ENCODE measurements at places on chromosomes 4 and X. TPM values are rescaled to one million over a fixed set of nuclear protein-coding genes. Genes with fewer than 3 reads are reported as not detected.

Gene OPHN1
- total RNA-seq, result not detected

Gene ODAM
- not detected for total RNA-seq

Gene KLHL4
- not detected for total RNA-seq

Gene CLDN24
- total RNA-seq, result not detected

Gene PAGE3
- not detected for total RNA-seq

Gene BEND2
- total RNA-seq, result not detected

GRCh38 chr4:119246177-119246733, 33.7 kb downstream of the USP53 start:
- H3K36me3 ChIP-seq, result peaks cover 32% of the 10 kb centered on the region
- H3K27me3 ChIP-seq, result no peaks in the 10 kb centered on the region

GRCh38 chr4:8380511-8381415, 59.8 kb downstream of the ACOX3 start:
- DNase-seq, result no peak
- H3K36me3 ChIP-seq, result peaks cover 3% of the 10 kb centered on the region
- no peak overlapping the region for H3K27ac ChIP-seq
- H3K27me3 ChIP-seq, result no peaks in the 10 kb centered on the region

- no peak overlapping the region for H3K4me3 ChIP-seq
- DNase-seq, result no peak
- no peaks in the 10 kb centered on the region for H3K36me3 ChIP-seq
Measured at GRCh38 chrX:66654411-66654810, 15.5 kb upstream of the EDA2R start.

GRCh38 chr4:68460085-68460484, 12.8 kb downstream of the TMPRSS11E start:
- no peaks in the 10 kb centered on the region for H3K4me1 ChIP-seq
- DNase-seq, result no peak
- H3K4me3 ChIP-seq, result no peak overlapping the region
- H3K27ac ChIP-seq, result no peak overlapping the region

DNA sequence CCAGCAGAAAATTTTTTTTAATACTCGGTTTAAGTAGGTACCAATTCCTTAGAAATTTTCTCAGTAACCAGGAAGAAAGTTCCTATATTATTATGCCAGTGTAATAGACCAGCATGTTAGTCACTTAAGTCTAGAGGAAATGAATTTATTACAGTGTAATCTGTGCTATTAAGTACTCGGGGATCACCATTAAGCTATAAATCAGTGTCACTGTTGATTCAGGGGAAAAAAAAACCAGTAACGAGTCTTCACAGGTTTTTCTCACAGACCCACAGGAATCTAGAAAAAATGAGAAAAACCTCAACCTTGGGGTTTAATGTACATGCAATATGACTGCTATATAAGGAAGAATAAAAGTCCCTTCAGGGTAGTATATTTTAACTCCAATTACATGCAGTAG, 138.3 kb upstream of the IL1RAPL2 start:
- no peaks in the 10 kb centered on the region for H3K36me3 ChIP-seq
- H3K4me1 ChIP-seq, result no peaks in the 10 kb centered on the region
- no peak overlapping the region for H3K27ac ChIP-seq
- DNase-seq, result no peak
- no peaks in the 10 kb centered on the region for H3K27me3 ChIP-seq

DNA sequence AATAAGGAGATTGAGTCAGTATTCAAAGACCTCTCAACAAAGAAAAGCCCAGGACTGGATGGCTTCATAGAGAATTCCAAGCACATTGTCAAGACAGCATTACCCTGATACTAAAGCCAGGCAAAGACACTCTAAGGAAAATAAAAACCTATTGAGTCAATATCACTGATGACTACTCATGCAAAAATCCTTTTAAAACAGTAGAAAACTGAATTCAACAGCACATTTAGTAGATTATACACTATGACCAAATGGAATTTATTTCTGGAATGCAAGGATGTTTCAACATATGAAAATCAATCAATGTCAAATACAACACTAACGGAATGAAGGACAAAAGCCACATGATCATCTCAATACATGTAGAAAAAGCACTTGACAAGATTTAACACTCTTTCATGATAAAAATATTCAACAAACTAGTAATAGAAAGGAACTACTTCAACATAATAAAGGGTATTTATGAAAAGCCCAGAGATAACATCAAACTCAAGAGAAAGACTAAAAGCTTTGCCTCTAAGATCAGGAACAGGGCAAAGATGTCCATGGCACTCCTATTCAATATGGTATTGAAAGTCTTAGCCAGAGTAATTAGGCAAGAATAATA, 633.3 kb downstream of the ANKRD50 start:
- DNase-seq, result no peak
- H3K27ac ChIP-seq, result no peak overlapping the region
- no peaks in the 10 kb centered on the region for H3K4me1 ChIP-seq

GRCh38 chr4:122695226-122695625, 37.3 kb upstream of the BBS12 start:
- DNase-seq, result no peak
- no peak overlapping the region for H3K27ac ChIP-seq
- H3K4me1 ChIP-seq, result no peaks in the 10 kb centered on the region
- no peaks in the 10 kb centered on the region for H3K27me3 ChIP-seq

GRCh38 chrX:71210816-71211215, 12.2 kb upstream of the GJB1 start:
- DNase-seq, result no peak
- H3K27me3 ChIP-seq, result no peaks in the 10 kb centered on the region
- H3K27ac ChIP-seq, result no peak overlapping the region
- H3K36me3 ChIP-seq, result no peaks in the 10 kb centered on the region

DNA sequence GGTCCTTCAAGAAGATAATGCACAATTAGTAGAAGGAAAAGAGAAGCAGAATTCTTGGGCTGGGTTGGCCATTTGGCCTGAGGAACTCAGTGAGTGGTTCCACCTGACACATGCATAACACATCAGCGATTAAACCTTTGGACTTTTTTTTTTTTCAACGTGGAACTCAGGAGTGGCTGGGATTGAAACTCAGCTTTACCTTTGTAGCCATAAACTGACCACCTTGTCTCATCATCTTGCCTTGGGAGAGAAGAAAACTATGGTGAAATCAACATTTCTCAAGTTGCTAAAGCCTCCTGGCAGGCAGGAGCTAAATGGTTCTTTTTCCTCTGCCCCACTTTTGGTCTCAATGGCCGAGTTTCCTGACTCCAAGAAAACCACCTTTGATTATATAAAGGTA, 16.3 kb downstream of the PTTG2 start:
- no peaks in the 10 kb centered on the region for H3K36me3 ChIP-seq
- peak overlapping the region; percentile 46 for H3K27ac ChIP-seq
- DNase-seq, result no peak
- no peaks in the 10 kb centered on the region for H3K27me3 ChIP-seq

- H3K4me3 ChIP-seq, result no peak overlapping the region
- no peaks in the 10 kb centered on the region for H3K4me1 ChIP-seq
- no peaks in the 10 kb centered on the region for H3K36me3 ChIP-seq
- no peak for DNase-seq
Measured at GRCh38 chr4:71729856-71730255, 54.0 kb downstream of the GC start.

GRCh38 chr4:52094376-52095145, 43.5 kb downstream of the SPATA18 start:
- H3K36me3 ChIP-seq, result no peaks in the 10 kb centered on the region
- peaks cover 4% of the 10 kb centered on the region for H3K27me3 ChIP-seq
- H3K4me1 ChIP-seq, result no peaks in the 10 kb centered on the region
- H3K27ac ChIP-seq, result no peak overlapping the region
- H3K4me3 ChIP-seq, result no peak overlapping the region
- DNase-seq, result no peak

DNA sequence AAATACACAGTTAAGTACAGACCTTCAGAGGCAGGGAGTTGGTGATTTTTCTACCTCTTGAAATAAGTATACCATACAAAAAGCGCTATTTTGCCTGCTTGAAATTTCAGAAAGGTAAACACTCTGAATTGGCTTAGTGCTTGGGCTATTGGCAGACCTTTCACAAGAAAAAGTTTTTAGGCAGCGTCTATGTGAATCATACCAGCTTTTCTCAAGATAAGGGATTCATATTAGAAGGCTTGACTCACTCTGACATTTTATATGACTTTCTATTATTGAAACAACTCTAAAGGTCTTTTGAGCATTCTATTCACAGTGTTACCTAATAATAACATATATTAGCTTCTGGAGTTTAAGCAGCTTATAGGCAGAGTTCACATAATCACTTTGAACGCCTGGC, 286.4 kb upstream of the FAT1 start:
- H3K36me3 ChIP-seq, result no peaks in the 10 kb centered on the region
- no peak overlapping the region for H3K4me3 ChIP-seq
- no peaks in the 10 kb centered on the region for H3K27me3 ChIP-seq

DNA sequence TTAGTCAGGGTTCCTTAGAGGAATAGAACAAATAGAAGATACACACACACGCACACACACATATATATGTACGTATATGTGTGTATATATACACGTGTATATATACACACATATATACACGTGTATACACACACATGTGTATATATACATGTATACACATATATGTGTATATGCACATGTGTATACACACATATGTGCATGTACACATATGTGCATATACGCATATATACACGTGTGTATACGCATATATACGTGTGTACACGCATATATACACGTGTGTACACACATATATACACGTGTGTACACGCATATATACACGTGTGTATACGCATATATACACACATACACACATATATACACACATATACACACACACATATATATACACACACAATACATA, 41.5 kb downstream of the ASMT start:
- no peak overlapping the region for H3K4me3 ChIP-seq
- H3K4me1 ChIP-seq, result peaks cover 32% of the 10 kb centered on the region
- H3K36me3 ChIP-seq, result peaks cover 7% of the 10 kb centered on the region
- H3K27ac ChIP-seq, result peak overlapping the region; percentile 59
- no peaks in the 10 kb centered on the region for H3K27me3 ChIP-seq
- DNase-seq, result no peak

- H3K36me3 ChIP-seq, result no peaks in the 10 kb centered on the region
- no peak overlapping the region for H3K27ac ChIP-seq
- H3K4me1 ChIP-seq, result no peaks in the 10 kb centered on the region
- no peaks in the 10 kb centered on the region for H3K27me3 ChIP-seq
Measured at GRCh38 chr4:174358410-174358809, 74.7 kb downstream of the CEP44 start.

DNA sequence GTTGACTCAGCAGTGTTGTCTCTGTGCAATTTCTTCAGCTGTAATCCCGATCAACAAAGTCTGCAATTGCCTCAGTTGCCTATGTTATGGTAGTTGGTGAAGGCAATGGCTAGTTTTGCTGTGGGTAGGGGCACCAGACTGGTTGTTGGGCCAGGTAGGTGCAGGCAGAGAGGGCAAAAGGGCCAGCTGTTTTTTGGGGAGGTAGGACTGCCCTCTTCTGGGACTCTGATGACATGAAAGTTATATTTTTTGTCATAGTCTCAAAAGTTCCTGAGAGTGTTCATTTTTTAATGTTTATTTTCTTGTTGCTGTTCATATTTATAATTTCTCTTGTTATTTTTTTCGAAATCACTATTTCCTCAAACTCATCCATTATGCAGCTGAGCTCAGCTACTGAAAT, 25.1 kb downstream of the DCAF12L2 start:
- no peaks in the 10 kb centered on the region for H3K27me3 ChIP-seq
- DNase-seq, result no peak
- H3K4me3 ChIP-seq, result no peak overlapping the region
- H3K27ac ChIP-seq, result no peak overlapping the region
- no peaks in the 10 kb centered on the region for H3K36me3 ChIP-seq

DNA sequence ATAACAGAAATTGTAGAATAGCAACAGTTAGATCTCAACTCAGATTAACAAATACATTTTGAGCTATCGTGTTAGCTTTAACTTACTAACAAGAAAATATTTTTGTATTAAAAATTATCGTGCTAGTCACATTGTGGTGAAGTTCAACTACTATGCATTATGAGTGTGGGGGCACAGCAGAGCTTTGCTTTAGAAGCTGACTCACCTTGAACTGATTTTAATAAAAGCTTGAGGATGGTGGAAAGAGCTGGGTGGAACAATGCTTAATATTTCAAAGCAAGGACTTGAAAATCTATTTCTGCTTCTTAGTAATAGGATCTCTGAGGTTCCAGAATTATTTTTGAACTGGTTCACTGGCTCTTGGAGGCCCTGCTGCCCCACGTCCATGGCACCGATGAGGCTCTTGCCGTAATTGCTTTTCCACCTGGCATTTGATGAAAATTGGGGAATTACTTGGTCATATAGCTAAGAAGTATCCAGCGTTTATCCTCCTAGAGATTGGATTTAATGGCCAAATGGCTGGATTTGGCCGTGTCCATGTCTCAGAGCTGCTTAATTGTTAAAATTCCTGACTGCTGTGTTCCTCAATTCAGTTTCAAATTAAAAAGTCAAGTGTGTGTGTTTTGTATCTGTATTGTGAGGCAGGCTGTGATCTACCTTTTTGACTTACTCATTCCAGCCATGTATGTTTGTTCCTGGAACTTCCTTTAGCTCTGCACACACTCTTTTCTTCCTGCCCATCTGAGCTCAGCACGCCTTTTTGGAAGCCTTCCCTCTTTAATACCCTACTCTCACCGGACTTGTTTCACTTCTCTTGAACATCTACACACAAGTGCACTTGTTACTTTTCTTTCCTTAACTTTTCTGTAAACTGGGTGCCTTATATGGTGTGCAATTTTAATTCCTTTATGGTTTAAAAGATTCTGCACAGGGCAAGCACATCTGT, 66.6 kb upstream of the LIMCH1 start:
- no peak overlapping the region for H3K27ac ChIP-seq
- no peak for DNase-seq
- H3K27me3 ChIP-seq, result no peaks in the 10 kb centered on the region
- H3K36me3 ChIP-seq, result no peaks in the 10 kb centered on the region

DNA sequence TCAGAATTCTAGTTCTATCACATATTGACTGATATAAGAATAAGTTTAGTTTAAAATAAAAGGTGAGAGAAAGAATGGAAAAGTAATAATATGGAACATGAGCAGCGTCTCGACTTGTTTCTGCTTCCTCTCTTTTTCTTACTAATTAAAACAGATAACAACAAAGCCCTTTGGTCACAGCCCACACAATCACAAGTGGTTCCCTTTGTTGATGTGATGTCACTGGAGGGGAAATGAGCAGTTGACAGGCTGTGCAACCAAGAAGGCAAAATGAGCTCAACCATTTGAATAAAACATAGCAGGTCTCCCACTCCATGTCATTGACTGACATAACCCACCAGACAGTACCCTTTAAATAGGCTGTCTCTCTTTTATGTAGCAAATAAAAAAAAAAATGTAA, 342.5 kb upstream of the MAGEB2 start:
- H3K36me3 ChIP-seq, result no peaks in the 10 kb centered on the region
- no peak overlapping the region for H3K27ac ChIP-seq
- DNase-seq, result no peak
- H3K27me3 ChIP-seq, result no peaks in the 10 kb centered on the region
- H3K4me1 ChIP-seq, result no peaks in the 10 kb centered on the region

DNA sequence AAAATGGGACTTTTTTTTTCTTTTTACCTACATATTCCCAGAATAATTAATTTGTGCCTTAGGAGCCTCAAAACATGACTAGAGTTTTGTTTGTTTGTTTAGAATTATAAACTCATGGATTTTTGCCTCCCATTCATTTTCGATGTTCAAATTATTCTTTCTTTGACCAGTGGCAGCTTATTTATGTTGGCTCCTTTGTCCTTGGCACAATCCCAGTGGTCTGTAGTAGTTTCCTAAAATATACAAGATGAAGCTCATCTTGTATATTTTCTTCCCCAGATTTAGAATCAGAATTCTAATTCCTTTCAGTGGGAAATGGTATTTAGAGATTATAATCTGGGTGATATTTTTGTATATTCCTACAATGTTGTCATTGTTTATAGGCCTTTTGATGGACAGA, 27.2 kb downstream of the DCK start:
- no peak for DNase-seq
- H3K4me3 ChIP-seq, result no peak overlapping the region
- no peaks in the 10 kb centered on the region for H3K27me3 ChIP-seq
- no peak overlapping the region for H3K27ac ChIP-seq
- H3K36me3 ChIP-seq, result peaks cover 24% of the 10 kb centered on the region

All from CD4-positive, alpha-beta T cell (primary cell).